ENCODE measurements at places on chromosomes 4 and X.

- no peak for DNase-seq
These were observed 24.6 kb upstream of the PDLIM3 start for GRCh38 chr4:185559915-185560281.

- DNase-seq: no peak
These were observed 325.4 kb downstream of the PCDH10 start for GRCh38 chr4:133474501-133474900.

DNA sequence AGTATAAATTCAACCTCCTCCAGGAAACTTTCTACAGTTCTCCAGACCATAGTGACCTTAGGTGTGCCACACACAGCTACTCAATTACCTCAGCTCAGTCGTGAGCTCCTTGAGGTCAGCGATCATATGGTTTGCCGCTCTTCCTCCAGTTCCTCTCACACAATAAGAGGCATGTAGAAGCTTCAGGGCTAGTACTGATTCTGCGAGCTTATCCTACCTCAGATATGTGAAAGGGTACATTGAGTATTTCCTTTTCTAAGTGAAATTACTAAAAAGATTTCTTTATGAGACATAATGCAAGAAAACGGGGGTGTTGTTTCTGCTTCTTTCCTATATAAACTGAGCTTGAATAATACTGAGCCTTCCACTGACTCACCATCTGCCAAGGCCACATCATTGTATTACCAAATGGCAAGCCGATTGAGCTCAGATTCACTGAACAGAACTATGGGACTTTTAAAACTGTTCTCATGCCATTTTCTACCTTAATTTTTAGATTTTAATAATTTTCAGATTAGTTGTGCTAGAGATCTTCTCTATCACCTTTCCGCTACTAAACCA is 183.1 kb downstream of the HS6ST2 start:
- DNase-seq: no peak

- DNase-seq: peak; percentile 14
These were observed 64.5 kb downstream of the SMC1A start for GRCh38 chrX:53357799-53358530.

GRCh38 chr4:162634390-162634789 is 470.6 kb upstream of the FSTL5 start:
- DNase-seq: no peak

DNA sequence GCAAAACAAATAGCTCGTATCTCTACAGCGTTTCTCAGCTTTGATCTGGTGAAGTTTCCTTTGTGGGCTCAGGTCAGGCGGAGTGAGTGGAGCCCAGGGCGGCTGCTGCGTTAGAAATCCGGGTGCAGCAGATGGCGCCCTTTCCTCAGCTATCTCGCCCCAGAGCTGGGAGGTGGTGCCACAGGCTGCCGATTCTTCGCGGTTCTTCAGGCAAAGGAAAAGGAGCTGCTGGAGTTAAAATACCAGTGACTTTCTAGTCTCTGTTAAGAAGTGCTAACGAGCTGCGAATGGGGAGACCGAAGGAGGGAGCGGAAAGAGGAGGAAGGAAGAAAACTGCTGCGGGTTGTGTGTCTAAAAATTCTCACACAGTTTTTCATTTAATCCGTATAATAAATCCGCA is 114.6 kb downstream of the CPE start:
- peak; percentile 81 for DNase-seq

DNA sequence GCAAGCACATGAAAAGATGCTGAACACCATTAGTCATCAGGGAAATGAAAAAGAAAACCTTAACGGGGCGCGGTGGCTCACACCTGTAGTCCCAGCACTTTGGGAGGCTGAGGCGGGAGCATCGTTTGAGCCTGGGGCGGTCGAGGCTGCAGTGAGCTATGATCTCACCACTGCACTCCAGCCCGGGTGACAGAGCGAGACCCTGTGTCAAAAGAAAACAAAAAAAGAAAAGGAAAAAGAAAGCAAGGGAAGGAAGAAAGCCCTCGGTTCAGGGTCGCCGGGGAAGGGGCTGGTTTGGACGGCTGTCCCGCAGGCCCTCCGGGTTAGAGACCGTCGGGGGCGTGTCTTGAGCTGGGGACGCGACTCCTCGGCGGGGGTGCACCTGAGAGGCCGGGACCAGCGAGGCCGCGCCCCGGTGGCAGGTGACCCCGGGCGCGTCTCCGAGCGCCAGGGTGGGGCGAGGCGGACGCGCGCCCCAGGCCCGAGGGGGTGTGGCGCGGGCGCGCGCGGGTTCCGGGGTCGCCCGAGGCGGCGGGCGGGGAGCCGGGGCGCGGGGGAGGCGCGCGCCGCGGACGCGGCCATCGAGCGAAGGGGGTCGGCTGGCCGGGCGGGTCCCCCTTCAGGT is 478 bp upstream of the PLXNA3 start:
- DNase-seq: peak; percentile 54

- no peak for DNase-seq
These were observed 94.2 kb upstream of the TEX13D start for GRCh38 chrX:124238268-124238667.

DNA sequence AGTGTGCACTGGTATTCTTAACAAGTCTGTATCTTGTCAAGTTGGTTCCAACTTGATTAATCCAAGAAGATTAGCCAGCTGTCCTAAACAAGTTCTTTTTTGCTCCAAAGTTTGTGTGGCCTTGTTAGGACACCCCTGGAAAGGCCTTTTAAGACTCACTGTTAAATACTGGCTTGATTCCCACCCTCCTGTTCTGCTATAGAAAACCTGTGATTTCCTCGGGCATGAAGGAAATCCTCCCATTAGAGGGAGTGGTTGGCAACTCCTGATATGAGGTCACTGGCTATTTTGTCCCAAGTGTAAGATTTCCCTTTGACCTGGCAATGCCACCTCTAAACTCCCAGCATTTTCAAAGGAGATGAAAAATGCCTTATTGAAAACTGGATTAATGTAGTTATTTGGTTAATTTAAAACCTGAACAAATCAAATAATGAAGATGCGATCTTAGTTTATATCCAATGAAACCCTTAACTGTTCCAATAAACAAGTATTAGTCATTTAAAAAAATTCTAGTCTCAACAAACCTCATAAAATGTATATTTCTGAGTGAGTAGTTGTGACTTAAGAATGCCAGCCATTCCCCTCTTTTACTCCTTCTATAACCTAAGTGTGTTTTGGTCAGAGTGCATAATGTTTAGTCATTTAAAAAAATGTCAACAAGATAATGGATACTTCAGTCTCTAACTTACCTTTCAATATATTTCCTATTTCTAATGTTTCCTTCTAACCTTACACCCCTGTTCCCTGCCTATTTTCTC is 94.4 kb downstream of the NPNT start:
- no peak for DNase-seq

DNA sequence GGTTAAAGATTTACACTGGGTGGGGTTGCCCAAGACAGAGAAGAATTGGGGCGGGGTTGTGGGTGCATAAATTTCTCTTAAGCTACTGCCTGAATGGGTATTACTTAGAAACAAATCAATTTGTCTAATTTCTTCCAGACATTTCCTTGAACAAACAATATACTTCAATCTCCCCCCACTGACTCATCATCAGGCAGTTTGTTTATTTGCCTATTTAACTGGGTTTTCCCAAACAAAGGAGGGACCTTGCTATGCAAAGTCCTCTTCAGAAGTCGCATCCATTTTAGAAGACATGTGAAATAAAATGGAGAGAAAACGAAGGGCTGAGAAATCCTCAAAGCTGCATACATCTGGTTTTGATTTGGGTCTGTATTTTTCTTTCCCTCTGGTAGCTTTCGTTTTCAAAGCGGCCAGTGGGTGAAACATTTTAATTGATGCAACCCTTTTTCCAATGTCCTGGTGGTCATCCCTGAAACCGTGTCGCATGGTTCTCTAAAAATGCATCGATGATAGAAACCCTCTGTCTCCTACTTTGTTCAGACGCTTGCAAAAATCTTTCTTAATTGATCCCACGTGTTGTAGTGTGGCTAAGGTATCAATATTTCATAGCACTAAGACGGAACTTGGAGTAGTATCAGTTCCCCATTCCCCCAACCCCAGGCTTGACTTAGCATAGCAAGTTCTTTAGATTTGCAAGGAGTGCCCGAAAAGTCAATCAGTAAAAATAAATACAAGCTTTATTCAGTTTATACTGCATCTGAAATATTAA is 115.1 kb upstream of the MXRA5 start:
- DNase-seq: no peak

DNA sequence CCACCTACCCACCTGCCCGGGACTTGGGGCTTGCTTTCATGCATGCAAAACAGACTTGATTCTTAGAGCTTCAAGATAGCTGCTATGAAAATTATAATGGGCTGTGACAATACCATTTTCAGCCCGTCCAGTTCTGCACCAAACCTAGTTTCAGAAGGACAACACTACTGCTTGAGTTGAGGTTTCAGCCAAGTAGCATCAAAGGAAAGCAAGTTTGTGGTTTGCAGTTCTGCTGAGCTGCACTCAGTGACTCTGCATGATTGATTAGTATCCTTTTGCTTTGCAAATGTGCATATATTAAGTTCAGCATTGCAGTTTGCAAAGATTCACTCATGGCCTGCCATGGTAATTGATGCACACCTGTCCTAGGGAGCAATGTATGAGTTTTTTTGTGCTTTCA is 442.7 kb downstream of the RPA4 start:
- DNase-seq: no peak

GRCh38 chr4:158856852-158857251 is 88.0 kb downstream of the FNIP2 start:
- no peak for DNase-seq

- DNase-seq: peak; percentile 16
These were observed 250.7 kb upstream of the RASGEF1B start for GRCh38 chr4:81722290-81722851.

- no peak for DNase-seq
These were observed 300.3 kb upstream of the IGFBP7 start for GRCh38 chr4:57410331-57411052.

GRCh38 chr4:8372506-8372905 is 68.0 kb downstream of the ACOX3 start:
- no peak for DNase-seq

DNA sequence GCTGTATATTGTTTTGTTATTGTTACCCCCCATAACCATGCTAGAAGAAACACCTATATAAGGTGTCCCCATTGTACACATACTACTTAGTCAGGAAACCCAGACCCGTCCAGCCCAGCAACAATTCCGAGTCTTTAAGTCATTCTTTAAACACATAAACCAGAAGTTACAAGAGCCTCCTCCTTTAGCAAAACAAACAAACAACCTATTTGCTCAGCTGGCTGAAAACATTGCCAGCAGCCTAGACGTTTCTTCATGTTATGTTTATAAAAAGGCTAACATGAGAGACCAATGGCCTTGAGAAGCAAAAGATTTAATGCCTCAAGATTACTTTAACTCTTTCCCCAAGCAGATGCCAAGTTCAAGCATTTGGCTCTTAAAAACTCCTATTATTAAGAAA is 1.4 kb downstream of the ACOX3 start:
- DNase-seq: no peak

GRCh38 chr4:83250687-83251446 is 33.7 kb downstream of the COQ2 start:
- no peak for DNase-seq

GRCh38 chr4:140094438-140095420 is 59.3 kb downstream of the MAML3 start:
- peak; percentile 33 for DNase-seq

GRCh38 chrX:129876771-129877305 is 29.1 kb upstream of the UTP14A start:
- no peak for DNase-seq

DNA sequence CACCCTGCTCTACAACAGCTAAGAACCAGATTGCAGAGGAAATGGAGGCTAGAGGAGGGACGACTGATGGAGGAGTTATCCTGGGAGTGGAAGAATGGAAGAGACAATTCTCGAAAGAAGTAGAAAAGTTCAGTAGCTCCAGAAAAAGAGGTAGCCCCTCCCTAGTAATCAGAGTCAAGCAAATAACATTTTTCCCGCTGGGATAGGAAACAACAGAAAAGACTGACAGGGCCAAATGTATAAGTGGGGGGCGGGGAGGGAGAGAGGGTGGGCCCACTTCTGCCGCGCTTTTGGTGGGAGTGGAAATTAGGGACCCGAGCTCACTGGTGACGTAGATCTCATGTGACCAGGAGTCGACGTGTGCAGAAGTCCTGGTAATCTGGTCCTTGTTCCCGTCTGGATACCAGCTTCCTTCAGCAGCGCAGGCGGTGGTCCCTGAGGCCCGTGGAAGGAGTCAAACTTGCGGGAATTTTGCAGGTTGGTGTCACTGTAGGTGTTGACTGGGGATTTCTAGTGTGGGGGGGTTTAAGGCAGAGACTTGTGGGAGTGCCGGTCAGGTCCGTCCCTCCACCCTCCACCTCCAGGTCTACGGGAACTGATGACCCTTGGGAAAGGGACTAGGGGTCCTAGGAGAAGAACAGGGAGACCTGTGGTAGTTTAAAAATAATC is at the start of gene TCEAL9:
TSS of gene TCEAL9 (plus strand) at position 377 of the 669 bp plus-strand sequence. CDS start 1,179 bp downstream, outside the sequence.
- DNase-seq: peak; percentile 30

- DNase-seq: no peak
These were observed 271.5 kb downstream of the LDB2 start for GRCh38 chr4:16626945-16627344.

DNA sequence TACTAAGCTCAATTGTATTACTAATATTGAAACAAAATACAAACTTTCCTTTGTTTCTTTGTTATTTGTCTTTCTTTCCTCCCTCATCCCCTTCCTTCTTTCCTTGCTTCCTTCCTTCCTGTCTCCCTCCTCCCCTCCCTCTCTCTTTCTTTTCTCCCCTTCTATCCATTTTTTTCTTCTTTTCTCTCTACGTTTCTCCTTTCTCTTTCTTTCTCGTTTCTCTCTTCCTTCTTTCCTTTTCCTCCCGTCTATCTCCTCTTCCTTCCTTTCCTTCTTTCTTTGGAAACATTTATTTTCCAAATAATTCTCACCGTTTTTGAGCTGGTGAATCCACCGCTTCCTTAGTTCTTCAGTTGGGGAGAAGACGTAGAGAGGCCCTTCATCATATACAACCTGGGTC is 16.3 kb downstream of the BTK start:
- DNase-seq: no peak

DNA sequence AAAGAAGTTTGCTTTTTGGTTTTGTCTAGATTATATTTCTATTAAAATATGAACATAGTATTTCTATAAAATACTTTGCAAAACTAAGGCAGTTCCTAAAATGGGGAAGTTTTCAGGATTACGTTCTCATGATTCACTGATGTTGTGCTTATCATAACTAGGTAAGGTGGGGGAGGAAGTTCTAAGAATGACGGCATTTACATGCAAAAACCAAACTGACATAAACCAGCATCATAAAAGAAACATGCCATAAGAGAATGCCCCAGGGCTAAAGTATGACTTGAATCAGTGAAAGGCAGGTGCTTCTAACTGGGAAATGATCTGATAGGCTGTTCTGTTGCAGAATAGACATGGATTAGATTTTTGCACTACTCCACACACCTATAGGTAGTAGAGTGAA is 204.7 kb upstream of the JADE1 start:
- no peak for DNase-seq

DNA sequence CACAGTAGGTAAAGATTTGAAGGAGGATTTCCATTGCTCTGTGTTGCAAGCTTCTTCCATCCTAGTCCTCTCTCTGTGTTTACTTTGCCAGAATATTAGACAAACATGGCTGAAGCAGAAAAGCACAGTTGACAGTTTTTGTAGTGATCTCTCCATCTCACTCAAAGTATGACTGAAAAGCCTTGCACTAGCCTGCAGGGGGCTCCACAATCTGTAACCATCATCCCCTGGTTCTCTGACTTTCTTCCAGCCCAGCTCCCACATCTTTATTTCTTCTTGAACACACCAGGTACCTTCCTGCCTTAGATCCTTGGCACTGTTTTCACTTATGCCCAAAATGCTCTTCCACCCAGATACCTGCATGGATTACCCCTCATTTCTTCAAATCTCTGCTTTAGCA is 34.1 kb upstream of the HHIP start:
- peak; percentile 5 for DNase-seq

All from nephron progenitor cell (in vitro differentiated cells).